ENCODE measurements at places on chromosomes 13 and 19. TPM values are rescaled to one million over a fixed set of nuclear protein-coding genes. Genes with fewer than 3 reads are reported as not detected.
A peak's percentile ranks its signal among the peaks of the same experiment; 100 is the strongest.

Gene RGS9BP
- 0.10 TPM for total RNA-seq

Gene HIPK4
- not detected for total RNA-seq

Gene RASGRP4
- 1.6 TPM for total RNA-seq

Gene CLEC17A
- 0.34 TPM for total RNA-seq

Gene OLFM2
- 3.1 TPM for total RNA-seq

Gene CACNG7
- not detected for total RNA-seq

Gene LRRC63
- total RNA-seq, result 0.60 TPM

Gene ZNF682
- 9.4 TPM for total RNA-seq

Gene PRDX2
- total RNA-seq, result 97.0 TPM

- no peak overlapping the region for H3K27ac ChIP-seq
- peaks cover 10% of the 10 kb centered on the region for H3K27me3 ChIP-seq
- no peak for DNase-seq
- peaks cover 3% of the 10 kb centered on the region for H3K4me1 ChIP-seq
- H3K4me3 ChIP-seq, result no peak overlapping the region
Observed at GRCh38 chr13:101258071-101258470, 158.2 kb downstream of the NALCN start.

DNA sequence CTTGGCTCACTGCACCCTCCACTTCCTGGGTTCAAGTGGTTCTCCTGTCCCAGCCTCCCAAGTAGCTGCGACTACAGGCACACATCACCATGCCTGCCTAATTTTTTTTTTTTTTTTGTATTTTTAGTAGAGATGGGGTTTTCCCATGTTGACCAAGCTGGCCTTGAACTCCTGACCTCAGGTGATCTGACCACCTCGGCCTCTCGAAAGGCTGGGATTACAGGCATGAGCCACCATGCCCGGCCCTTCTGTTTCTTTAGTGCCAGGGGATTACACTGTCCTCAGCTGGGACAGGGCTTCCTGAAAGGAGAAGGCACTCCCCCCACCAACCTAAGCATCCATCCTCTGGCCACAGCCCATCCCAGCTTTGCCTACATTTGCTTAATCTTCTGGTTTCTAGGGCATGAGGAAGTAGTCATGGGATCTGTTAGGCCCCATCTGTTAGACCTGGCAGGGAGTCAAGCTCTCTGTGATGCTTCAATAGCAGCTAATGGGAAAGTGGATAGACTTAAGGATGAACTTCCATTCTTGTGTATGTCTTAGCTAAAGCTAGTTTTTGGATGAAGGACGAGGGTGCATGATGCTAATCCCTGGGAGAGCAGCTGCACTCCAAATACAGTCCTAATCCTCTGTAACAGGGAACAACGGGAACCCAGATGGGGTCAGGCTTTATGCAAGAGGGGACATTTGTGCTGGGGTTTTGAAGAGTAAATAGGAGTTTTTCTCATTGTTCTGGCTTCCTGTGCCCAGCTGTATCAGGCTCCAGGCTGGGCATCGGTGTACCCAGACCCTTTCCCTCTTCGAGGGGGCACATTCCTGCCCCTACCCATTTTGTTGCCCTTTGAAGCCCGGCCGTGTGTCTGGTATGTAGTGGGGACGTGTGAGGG is 2.6 kb downstream of the VAV1 start:
- H3K4me3 ChIP-seq, result peak overlapping the region; percentile 80
- H3K27me3 ChIP-seq, result no peaks in the 10 kb centered on the region
- DNase-seq, result no peak
- H3K27ac ChIP-seq, result peak overlapping the region; percentile 51
- H3K36me3 ChIP-seq, result peaks cover 10% of the 10 kb centered on the region

- DNase-seq, result no peak
- no peak overlapping the region for H3K4me3 ChIP-seq
- H3K27me3 ChIP-seq, result no peaks in the 10 kb centered on the region
- no peaks in the 10 kb centered on the region for H3K36me3 ChIP-seq
- no peaks in the 10 kb centered on the region for H3K4me1 ChIP-seq
Observed at GRCh38 chr19:30563691-30564090, 191.5 kb downstream of the ZNF536 start.

DNA sequence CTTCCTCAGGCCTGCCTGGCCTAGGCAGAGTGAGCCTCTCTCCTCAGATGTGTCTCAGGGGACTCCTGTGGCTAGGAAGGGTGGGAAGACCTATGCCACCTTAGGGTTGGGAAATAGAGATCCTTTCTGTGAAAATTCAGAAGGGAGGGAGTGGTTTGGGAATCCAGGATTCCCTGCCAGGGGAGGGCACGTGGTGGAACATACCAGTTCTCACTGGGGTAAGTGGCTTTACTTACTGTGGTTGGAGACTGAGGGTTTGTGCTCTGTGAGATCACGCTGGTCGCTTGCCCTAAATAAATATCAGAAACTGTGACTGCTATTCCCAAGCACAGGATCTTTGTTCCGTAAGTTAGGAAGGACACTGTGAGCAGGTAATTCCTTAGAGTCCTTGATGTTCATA is 16.9 kb downstream of the CEACAM1 start:
- H3K36me3 ChIP-seq, result peaks cover 7% of the 10 kb centered on the region
- H3K4me1 ChIP-seq, result peaks cover 28% of the 10 kb centered on the region
- H3K4me3 ChIP-seq, result no peak overlapping the region
- H3K27ac ChIP-seq, result no peak overlapping the region

- H3K4me1 ChIP-seq, result peaks cover 8% of the 10 kb centered on the region
- H3K4me3 ChIP-seq, result no peak overlapping the region
- no peak for DNase-seq
- H3K27me3 ChIP-seq, result no peaks in the 10 kb centered on the region
Observed at GRCh38 chr19:45130888-45131615, 29.7 kb downstream of the NKPD1 start.

GRCh38 chr13:73417012-73417615 is 358.3 kb downstream of the KLF5 start:
- H3K4me3 ChIP-seq, result no peak overlapping the region
- H3K4me1 ChIP-seq, result no peaks in the 10 kb centered on the region
- peaks cover 2% of the 10 kb centered on the region for H3K36me3 ChIP-seq
- DNase-seq, result no peak

DNA sequence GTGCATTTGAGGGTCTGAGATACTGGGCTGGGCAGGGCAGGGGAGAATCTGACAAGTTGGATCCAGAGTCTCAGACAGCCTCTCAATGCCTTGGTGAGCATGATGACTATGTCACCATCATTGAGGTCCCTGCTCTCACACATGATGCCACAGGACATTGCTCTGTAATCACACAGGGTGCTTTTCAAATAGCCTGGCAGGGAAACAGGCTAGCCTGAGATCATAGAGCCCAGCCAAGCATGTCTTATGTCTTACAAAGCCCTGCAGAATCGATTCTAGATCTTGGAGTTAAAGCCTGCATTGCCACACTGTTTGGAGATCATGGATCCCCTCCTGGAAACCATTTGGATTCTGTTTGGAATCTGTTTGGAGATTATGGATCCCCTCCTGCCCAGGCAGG is 5.3 kb downstream of the KCNN1 start:
- H3K36me3 ChIP-seq, result no peaks in the 10 kb centered on the region
- H3K4me1 ChIP-seq, result no peaks in the 10 kb centered on the region
- DNase-seq, result no peak
- no peak overlapping the region for H3K27ac ChIP-seq
- H3K27me3 ChIP-seq, result peaks cover 17% of the 10 kb centered on the region

DNA sequence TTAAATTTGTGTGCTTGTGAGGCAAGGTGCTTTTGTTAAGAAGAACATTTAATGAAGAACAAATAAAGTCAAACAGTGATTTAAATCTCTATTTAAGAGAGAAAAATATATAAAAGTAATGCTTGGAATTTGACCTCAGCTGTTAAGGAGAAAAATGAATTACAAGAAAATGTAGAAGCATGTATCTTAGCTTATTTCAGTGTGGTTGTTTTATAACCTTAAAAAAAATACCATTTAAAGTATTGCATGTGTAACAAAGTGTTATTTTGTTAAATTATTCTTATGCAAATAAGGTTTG is 537.0 kb upstream of the SPRY2 start:
- no peaks in the 10 kb centered on the region for H3K4me1 ChIP-seq
- no peaks in the 10 kb centered on the region for H3K36me3 ChIP-seq
- DNase-seq, result no peak
- H3K27me3 ChIP-seq, result no peaks in the 10 kb centered on the region

- H3K36me3 ChIP-seq, result peaks cover 2% of the 10 kb centered on the region
- H3K27ac ChIP-seq, result no peak overlapping the region
- H3K4me1 ChIP-seq, result peaks cover 9% of the 10 kb centered on the region
- H3K4me3 ChIP-seq, result no peak overlapping the region
Observed at GRCh38 chr19:5823579-5824281, 15.8 kb downstream of the FUT6 start.

GRCh38 chr13:68714292-68714691 is 1393.3 kb upstream of the ATXN8OS start:
- H3K27ac ChIP-seq, result no peak overlapping the region
- no peaks in the 10 kb centered on the region for H3K4me1 ChIP-seq
- no peaks in the 10 kb centered on the region for H3K36me3 ChIP-seq
- no peak for DNase-seq
- H3K4me3 ChIP-seq, result no peak overlapping the region

GRCh38 chr13:82654861-82655855 is 1227.1 kb downstream of the SLITRK1 start:
- H3K36me3 ChIP-seq, result no peaks in the 10 kb centered on the region

GRCh38 chr13:19266979-19267378 is 85.4 kb upstream of the TUBA3C start:
- H3K36me3 ChIP-seq, result no peaks in the 10 kb centered on the region
- no peaks in the 10 kb centered on the region for H3K4me1 ChIP-seq

DNA sequence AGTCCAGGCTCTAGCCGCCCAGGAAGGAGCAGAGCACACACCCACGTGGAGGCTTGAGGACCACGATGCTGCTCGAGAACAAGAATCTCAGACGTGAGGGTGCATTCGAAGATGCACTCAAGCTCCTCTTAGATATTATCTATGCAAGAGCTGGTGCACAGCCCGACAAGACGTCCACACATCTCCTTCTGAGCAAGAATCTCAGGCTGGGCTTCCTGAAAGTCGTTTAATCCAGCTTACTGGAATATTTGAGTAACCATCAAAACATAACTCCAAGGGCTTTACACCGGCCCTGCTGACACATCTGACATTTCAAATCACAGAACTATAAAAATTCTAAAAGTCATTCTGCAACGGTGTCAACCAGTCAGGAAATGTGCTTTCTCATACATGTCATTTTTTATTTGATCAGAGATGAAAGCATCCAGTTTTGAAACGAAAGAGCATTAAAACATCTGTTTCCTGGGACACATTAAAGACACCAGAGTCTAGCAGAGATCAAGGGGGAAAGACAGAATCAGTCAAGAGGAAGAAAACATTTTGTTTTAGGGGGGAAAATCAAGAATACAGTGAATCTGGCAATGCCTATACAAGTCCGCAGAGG is 177.7 kb upstream of the IRS2 start:
- no peaks in the 10 kb centered on the region for H3K36me3 ChIP-seq
- H3K27me3 ChIP-seq, result peaks cover 17% of the 10 kb centered on the region
- H3K4me1 ChIP-seq, result peaks cover 2% of the 10 kb centered on the region
- H3K27ac ChIP-seq, result no peak overlapping the region
- no peak overlapping the region for H3K4me3 ChIP-seq

DNA sequence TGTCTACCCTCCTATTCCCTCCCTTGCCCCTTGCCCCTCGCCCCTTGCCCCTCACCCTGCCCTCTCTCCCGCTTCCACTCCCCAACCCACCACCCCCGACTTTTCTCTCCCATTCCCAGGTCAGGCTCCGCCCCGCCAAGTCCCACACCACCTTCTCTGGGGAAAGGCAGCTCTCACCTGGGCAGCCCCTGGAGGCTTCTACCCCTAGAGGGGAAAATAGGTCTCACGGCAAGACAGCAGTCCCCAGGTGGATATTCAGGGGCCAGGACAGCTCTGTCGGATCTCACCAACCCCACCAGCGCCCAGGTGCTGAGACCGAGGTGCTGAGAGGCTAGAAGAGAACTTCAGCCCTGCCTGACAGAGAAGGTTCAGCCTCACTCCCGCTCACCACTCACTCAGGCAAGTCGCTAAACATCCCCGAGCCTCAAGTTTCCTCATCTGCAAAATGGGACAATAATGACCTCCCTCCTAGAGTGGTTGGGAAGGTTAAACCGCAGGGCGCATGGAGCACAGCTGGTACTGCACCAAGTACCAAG is 1.4 kb upstream of the ERFL start:
- H3K36me3 ChIP-seq, result peaks cover 5% of the 10 kb centered on the region
- no peak overlapping the region for H3K27ac ChIP-seq
- peaks cover 22% of the 10 kb centered on the region for H3K4me1 ChIP-seq

DNA sequence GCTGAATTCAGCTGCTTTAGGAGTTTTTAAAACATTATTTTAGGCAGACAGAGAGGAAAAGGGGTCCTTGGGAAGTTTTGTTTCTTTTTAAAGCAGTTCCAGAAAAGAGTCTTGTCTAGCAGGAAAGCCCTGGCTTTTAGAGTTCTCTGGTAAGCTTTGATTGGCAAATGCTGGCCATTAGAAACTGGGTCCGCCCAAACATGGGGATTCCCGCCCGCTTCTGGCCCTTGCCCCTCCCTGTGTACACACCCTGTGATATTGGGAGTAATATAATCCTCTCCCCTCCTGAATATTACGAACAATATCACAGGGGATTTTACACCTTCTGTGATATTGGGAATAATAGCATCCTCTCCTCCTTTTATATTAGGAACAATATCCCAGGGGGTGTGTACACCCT is 58.9 kb downstream of the ERICH4 start:
- H3K27me3 ChIP-seq, result peaks cover 87% of the 10 kb centered on the region
- H3K36me3 ChIP-seq, result peaks cover 6% of the 10 kb centered on the region
- DNase-seq, result no peak
- no peak overlapping the region for H3K4me3 ChIP-seq

- H3K27ac ChIP-seq, result no peak overlapping the region
- H3K4me1 ChIP-seq, result no peaks in the 10 kb centered on the region
- H3K27me3 ChIP-seq, result peaks cover 69% of the 10 kb centered on the region
- no peak for DNase-seq
- peaks cover 5% of the 10 kb centered on the region for H3K36me3 ChIP-seq
- H3K4me3 ChIP-seq, result no peak overlapping the region
Observed at GRCh38 chr13:109816112-109816807, 29.9 kb upstream of the IRS2 start.

DNA sequence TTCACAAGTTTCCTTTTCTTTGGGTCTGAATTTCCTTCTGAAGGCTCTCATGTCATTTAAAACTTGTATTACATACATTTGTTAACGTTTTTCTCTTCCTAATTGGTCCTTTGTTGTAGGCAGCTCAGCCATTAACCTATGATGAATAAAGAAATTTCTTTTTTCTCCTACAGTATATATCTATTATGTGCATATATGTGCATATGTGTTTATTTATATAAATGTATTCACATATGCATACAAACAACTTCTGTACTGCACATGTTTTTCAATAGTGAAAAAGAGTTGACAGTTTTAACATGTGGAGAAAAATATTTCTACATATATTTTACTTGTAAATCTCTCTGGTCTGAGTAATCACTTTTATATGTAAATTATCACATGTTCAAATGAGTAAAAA is 1674.9 kb upstream of the PCDH20 start:
- no peaks in the 10 kb centered on the region for H3K27me3 ChIP-seq
- DNase-seq, result no peak
- H3K4me3 ChIP-seq, result no peak overlapping the region
- no peaks in the 10 kb centered on the region for H3K36me3 ChIP-seq

- peaks cover 2% of the 10 kb centered on the region for H3K4me1 ChIP-seq
- H3K27me3 ChIP-seq, result peaks cover 58% of the 10 kb centered on the region
- peaks cover 2% of the 10 kb centered on the region for H3K36me3 ChIP-seq
- DNase-seq, result no peak
- no peak overlapping the region for H3K27ac ChIP-seq
- no peak overlapping the region for H3K4me3 ChIP-seq
Observed at GRCh38 chr19:29285187-29285687, 72.3 kb upstream of the UQCRFS1 start.
